ENCODE measurements at places on chromosomes 5 and 9.

GRCh38 chr9:128144239-128145181 lies 4.7 kb upstream of the LCN2 start:
- no peak for DNase-seq

DNA sequence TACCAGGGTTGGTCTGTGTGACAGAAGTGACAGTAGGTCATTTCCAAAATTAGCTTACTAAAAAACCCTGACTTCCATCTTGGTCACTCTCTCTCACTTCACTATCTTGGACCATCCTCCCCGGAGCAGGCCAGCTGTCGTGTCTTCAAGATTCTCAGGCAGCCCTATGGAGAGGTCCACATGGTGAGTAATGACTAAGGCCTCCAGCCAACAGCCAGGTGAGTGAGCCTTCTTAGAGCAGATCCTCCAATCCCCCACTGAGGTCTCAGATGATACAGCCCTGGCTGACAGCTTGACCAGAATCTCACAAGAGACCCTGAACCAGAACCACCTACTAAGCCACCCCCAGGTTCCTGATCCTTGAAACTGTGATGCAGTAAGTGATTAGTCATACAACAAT lies 92.0 kb downstream of the DCP2 start:
- no peak for DNase-seq

- no peak for DNase-seq
These were observed 627.1 kb downstream of the PDE4D start for GRCh38 chr5:59266410-59266809.

GRCh38 chr9:83280268-83280667 lies 217.3 kb upstream of the RASEF start:
- DNase-seq = no peak

- DNase-seq = peak; percentile 35
These were observed 36.1 kb downstream of the MRPL36 start for GRCh38 chr5:1763548-1763911.

- DNase-seq = no peak
These were observed 101.4 kb downstream of the RALGPS1 start for GRCh38 chr9:127015921-127016512.

DNA sequence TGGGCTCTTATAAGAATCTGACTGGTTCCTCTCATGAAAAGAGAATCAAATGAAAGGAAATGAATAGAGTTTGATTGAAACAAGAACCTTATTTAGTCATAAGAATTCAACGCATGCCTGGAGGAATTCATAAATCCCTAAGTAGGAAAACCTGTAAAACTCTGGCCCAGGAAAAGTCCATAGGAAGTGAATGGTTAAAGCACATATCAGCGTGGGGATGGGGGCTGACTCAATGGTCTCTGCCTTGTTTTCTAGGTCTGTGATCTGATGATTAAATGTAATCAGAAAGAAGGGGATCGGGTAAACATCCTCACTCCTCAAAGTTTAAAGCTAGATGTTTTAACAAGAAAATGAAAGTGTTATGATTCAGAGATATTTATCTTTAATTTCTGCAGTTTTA lies 759.4 kb upstream of the C9orf72 start:
- DNase-seq = no peak
